Eye (tissue), 1 donor: ENCODE measurements at places on chromosomes 1 and 21.
A peak's percentile ranks its signal among the peaks of the same experiment; 100 is the strongest.

- DNase-seq: peak; percentile 49
These were observed 64.9 kb upstream of the ARTN start for GRCh38 chr1:43868741-43869067.

DNA sequence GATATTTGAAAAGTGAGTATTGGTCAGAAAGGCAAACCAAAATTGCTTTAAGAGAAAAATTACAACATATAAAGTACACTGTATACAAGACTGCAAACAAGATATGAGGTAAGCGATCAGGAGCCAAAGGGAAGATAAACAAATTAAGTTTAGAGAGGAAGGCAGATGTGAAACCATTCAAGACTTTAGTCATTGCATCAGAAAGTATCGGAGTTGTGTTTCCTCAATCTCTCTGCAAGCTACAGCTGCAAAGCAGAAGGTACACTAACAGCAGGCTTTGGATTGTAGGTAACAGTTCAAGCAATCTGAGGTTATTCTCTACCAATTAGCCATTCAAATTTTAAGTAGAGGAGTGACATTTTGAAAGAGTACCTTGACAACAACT is 21.3 kb upstream of the TLCD4 start:
- DNase-seq: no peak

- no peak for DNase-seq
These were observed 226.9 kb upstream of the TMPRSS15 start for GRCh38 chr21:18630446-18630845.

GRCh38 chr21:42621166-42621818 is 32.1 kb upstream of the PDE9A start:
- peak; percentile 45 for DNase-seq

- DNase-seq: no peak
These were observed 70.0 kb downstream of the NVL start for GRCh38 chr1:224259986-224260385.

GRCh38 chr1:147726168-147726567 is 34.2 kb downstream of the GJA5 start:
- no peak for DNase-seq

- DNase-seq: peak; percentile 21
These were observed 1.6 kb upstream of the PANK4 start for GRCh38 chr1:2528016-2528415.

DNA sequence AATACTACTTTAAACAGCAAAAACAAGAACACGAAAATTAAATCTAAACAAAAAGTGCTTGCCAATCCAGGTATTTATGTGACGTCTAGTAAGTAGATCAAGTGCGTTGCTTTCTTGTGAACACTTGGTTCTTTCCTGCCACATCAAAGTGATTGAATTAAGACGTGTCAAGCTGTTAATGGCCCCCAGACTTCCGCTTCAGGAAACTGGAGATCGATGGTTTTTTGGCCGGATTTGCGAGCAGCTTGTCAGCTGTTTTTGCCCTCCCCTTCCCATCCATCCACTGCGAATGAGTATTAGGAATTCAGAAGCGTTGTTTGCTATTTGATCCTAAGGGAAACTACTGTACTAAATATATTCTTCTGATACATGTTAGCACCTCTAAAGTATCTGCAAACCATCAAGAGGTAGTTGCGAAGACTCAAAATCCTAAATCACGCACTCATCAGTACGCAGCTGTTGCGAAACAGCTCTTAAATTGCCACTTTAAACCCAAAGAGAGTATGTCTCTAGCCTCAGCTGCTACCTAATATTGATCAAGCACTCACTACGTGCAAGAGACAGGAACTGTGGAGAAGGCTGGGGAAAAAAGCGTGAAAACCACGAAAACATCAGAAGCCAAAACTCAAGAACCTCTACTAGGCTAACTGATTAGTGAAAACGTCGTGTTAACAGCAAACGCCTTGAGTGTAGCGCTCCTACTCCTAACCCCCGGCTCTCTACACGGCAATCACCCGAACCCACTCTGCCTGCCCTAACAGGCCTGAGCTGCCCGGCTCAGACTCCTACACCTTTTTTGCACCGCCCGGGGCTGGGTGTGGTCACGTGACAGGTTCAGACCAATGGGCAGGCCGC is 473 bp upstream of the BRDT start:
- DNase-seq: no peak

- no peak for DNase-seq
These were observed 284.0 kb downstream of the DUSP10 start for GRCh38 chr1:221457685-221458446.

DNA sequence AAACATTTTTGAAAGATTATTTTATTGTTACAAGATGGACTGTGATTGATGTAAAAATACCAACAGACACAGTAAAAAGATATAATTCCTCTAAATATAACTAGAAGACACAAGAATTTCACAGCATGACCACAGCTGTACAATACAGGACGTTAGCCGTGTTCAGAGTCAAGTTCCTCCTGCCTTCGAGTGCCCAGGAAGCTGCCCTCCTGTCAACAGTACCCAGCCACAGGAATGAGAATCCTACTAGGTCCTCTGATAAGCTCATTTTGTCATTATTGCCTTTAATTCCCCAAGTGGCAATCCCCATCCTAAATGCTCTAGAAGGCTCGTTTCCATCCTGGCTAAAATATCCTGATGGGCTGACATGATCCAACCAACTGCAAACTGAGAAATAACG is 16.4 kb upstream of the CAPN2 start:
- DNase-seq: no peak

DNA sequence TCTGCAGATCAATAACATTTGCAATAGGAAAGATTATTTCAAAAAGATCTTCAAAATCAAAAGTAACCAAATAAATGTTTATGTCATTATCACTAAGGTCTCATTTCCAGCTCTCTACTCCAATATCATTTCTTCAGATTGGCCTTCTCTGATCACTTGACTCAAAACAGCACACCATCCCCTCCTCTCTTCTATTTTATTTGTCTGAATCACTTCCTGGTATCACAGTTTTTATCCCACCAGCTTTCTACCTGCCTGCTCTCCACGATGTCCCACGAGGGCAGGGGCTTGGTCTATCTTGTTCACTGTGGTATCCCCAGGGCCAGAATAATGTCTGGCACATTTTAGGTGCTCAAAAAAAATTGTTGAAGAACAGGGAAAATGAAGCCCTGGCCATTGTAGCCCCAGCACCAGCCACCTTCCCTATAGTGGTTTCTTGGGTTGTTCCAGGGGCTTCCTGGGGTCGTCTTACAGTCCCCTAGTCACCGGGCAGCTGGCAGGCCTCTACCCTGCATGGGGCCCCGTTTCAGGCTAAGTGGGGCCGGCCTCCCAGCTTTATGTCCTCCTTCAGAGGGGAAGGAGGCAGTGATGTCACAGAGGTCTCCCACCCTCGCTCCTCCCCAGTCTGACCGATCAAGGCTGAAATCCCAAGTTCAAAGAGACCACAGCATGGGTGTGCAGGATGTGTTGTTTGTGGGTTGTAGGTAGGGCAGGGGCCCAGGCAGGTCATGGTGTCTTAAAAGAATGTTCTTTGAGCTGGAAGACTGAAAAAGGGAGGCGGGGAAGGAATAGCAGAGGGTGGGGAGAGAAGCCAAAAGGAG is 3.5 kb upstream of the PADI1 start:
- DNase-seq: no peak

- DNase-seq: no peak
These were observed 42.9 kb upstream of the RRP15 start for GRCh38 chr1:218242171-218242570.

DNA sequence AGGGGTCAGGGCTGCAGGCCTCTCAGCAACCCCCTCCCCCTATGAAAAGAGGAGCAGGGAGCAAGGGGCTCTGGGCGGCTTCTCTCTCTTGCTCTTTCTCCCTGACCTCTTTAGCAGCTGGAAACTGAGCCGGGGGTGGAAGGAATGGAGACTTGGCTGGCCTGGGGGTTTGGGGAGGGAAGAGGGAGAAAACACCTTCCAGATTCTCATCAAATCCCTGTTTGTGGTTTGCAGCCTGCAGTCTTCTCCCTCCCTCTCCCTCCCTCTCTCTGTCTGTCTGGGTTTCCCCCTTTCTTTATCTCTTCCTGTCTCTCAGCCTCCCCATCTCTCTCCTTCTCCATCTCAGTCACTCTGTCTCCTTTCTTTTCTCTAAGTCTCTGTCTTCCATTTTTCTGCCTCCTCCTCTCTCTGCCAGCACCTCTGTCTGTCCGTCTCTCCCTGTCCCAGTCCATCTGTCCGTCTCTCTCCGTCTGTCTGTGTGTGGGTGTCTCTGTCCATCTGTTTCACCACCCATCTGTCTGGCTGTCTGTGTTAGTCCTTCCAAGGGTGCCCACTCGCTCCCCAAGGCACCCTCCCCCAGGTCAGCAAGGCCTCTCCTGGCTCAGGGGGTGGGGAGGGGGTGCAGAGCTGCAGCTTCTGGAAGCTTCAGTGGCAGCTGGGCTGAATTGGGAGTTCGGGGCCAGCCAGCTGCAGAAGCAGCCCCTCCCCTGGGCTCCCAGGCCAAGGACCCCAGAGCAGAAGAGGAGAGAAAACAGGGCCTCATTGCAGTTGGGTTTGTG is 6.2 kb downstream of the AHDC1 start:
- no peak for DNase-seq

GRCh38 chr1:246680696-246681130 is 43.5 kb upstream of the SCCPDH start:
- DNase-seq: peak; percentile 72

DNA sequence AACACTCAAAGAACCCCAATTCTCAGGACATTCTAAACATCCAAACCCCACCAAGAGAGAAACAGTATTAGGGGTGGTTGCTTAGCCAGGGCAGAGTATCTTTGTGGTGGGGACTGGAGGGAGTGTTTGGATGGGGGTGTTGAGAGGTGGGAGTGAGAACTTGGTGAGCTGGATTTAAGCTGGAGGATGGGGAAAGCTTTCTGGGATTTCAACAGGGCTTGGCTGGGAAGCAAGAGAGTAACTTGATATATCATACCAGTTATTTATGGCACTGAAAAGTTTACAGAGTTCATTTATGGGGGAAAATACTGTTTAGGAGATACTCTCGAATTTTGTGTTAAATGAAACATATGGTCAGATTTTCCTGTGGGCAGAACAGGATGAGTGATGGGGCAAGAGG is 6.8 kb upstream of the CNIH3 start:
- DNase-seq: no peak
